CD8-positive, alpha-beta memory T cell (primary cell): ENCODE measurements at places on chromosomes 13 and 19. TPM values are rescaled to one million over a fixed set of nuclear protein-coding genes. Genes with fewer than 3 reads are reported as not detected.

ZNF85 gene
- 15.1 TPM for total RNA-seq

DNA sequence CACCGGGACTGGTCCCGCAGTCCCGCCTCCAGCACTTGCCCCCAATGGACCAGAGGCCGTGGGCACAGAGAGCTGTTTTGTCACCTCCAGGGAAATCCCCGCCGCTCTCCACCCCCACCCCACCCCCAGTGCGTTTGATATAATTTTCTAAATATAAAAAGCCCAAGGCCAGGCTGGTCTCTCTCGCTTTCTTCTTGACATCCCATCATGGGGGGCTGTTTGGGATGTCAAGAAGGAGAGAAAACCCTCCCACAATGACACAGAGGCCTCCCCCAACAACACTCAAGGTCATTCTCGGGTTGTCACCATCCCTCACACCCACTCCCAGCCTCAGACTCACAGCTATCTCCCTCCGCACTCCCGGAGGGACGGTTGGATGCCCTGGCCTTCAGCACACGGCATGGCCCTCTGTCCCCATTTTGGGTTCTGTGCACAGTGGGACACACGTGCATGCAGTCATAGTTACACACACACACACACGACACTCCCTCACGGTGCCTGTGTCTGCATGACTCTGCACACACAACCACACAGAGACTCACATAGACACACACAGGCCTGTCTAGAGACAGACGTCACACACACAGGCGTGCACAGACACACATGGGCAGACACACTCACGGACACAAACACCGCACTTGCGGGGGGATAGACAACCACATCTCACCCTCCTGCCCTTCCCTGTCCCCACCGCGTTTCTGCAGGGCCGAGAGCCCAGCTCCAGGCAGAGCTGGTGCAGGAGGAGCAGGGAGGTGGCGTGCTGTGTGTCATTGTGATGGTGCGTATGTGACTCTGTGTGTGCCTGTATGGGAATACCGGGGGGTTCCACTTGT is 4.8 kb upstream of the NFIC start:
- no peak for DNase-seq

DNA sequence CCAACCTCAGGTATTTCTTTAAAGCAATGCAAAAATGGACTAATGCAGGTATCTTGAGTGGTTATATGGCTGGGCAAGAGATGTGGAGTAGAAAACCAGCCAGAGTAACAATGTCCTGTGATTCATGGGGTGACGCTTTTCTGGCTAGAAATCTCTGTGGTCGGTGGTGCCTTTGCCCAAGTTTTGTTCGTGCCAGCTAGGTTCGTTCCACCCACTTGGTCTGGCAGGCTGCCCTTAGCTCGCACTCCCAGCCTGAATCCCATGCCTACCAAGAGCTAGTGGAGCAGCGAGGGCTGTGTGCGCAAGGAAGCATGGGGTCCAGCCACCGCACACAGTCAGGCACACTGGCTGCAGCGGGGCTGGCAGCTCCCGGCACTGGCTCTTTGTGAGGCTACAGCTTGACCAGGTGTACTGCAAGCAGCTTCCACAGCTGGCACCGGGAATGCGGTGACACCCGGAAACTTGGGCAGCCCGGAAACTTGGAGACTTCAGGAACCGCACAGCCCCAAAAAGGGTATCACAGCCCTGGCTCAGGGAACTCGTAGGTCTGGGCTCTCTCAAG is 349.6 kb upstream of the PCDH20 start:
- no peak for DNase-seq

DNA sequence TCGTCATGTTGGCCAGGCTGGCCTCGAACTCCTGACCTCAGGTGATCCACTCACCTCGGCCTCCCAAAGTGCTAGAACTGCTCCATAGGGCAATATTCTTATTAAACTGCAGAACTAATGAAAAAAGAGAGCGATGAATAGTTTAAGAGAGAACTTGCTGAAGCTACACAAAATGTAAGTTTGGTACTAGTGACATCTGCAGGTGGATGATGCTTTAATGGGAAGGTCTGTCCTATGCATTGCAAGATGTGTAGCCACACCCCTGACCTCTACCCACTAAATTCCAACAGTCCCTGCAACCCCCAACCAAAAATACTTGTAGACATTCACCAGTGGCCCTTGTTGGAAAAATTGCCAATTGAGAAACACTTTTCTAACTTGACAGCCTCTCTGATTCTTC is 117.8 kb downstream of the NALCN start:
- DNase-seq = no peak

DNA sequence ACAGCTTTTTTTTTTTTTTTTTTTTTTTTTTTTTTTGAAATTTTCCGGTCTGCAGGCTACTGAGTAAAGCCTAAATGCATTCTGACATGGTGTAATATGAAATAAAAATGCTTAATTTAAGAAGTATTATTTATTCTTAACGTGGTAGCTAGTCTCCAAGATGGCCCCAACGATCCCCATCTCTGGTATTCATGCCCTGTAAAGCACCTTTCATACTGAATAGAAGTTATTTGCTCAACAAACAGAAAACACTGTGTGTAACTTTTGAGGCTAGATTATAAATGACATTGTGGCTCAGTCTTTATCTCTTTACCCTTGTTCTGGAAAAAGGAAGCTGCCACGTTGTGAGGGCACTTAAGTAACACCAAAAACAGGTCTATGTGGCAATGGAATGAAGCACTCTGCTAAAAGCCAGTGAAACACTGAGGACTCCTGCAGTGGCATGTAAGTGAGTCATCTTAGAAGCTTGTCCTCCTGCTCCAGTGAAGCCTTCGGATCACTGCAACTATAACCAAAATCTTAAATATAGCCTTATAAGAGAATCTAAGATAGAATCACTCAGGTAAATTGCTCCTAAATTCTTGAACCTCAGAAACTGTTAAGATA is 128.7 kb downstream of the UGGT2 start:
- no peak for DNase-seq

DNA sequence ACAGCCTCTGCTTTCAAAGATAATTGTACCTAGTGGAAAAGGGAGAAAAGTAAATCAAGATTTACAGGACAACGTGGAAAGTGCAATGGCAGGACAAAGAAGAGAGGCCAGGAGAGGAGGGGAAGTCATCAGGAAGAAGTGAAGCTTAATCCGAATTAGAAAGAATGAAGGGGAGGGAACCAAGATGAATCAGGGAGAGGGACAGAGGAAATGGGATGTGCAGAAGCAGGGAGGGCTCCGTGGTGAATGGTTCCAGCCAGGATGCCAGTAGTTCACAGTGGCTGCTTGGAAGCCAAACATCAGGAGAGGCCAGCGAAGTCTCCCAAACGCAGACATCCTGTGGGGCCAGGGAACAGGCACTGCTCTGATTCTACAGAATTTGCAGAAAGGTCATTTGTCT is 144.4 kb downstream of the LIG4 start:
- DNase-seq = no peak

- DNase-seq = no peak
Measured at GRCh38 chr19:7729211-7729610, 2.7 kb downstream of the CLEC4G start.

DNA sequence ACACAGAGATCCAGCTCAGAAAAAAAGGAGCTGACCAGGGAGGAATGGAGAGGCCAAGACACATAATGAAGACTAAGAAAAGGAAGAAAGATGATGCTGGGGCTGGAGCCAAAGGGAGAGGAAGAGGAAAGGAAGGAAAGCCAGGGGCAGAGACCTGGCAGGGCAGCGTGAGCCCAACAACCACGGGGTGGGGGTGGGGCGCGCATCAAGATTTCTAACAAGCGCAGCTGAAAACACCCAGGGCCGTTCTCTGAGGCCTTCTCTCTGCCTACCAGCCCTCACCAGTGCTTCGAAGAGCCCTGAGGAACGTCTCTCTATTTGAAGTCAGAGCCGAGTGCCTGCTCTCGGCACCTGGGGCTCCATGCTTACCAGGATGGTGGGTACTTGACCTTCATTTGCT is 23.6 kb upstream of the POU2F2 start:
- DNase-seq = no peak

GJB6 gene
- total RNA-seq = 7.7 TPM

KL gene
- 0.20 TPM for total RNA-seq

CGB1 gene
- total RNA-seq = not detected

DNA sequence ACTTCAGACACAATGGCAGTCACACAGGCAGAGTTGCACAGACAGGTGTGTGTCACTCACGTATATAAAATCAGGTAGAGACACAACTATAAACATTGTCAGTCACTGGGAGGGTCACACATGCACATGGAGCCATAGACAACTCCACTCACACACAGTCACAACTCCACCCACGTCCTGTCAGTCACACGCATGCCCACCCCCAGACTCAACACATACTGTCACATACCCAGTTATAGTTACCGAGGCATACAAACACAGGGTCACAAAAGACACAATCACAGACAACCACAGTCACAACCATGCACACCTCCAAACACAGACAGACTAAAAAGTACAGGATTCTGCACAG is 1.5 kb downstream of the NUMBL start:
- no peak for DNase-seq

DNA sequence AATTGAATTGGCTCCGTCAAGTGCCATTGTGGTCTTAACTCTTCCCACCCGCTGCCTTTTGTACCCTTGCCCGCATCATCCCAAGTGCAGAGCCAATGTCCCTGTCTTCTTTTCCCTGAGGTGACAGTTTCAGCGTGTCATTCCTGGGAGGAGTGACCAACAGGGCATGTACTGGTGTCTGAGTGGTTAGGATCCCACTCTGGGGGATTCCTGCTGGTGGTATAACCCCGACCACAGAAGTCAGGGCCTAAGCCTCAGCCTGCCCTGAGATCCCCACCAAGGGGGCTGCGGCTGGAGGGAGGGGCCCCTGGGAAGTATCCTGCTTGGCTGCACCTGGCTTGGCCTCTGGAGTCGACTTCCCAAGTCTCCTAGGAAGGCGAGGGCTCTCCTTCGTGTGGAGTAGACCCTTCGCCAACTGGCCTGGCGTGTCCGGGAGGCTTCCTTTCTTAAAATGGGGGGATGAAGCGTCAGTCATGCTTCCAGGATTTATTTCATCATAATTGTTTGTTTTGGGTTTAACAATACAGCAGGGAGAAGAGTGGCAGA is 40.6 kb downstream of the NFIX start:
- no peak for DNase-seq

- no peak for DNase-seq
Measured at GRCh38 chr19:6739883-6740588, 556 bp downstream of the TRIP10 start.

- no peak for DNase-seq
Measured at GRCh38 chr19:39351537-39352064, 9.4 kb downstream of the SAMD4B start.

DNA sequence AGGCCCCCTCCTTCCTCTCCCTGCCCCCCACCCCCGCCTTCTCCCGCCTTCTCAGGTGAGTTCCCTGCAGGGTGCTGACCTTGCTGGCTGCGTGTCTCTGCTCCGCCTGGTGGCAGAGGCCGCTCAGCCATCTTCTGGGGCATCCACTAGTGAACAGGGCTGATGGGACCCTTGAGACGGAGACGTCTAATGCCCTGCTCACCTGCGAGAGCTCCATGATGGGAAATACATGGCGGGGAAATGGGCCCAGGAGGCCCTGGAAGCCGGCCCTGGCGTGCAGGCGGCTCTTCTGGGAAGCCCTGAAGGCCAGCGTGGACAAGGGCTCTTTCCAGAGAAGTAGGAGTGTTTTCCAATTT is 15.2 kb upstream of the F7 start:
- DNase-seq = no peak

- no peak for DNase-seq
Measured at GRCh38 chr13:98239162-98240076, 62.4 kb upstream of the RNF113B start.

KLK15 gene
- not detected for total RNA-seq

UHRF1 gene
- 218 TPM for total RNA-seq

C1QTNF9B gene
- total RNA-seq = not detected

- no peak for DNase-seq
Measured at GRCh38 chr13:30851697-30852096, 54.4 kb upstream of the MEDAG start.

PNMA8A gene
- total RNA-seq = 0.49 TPM

DNA sequence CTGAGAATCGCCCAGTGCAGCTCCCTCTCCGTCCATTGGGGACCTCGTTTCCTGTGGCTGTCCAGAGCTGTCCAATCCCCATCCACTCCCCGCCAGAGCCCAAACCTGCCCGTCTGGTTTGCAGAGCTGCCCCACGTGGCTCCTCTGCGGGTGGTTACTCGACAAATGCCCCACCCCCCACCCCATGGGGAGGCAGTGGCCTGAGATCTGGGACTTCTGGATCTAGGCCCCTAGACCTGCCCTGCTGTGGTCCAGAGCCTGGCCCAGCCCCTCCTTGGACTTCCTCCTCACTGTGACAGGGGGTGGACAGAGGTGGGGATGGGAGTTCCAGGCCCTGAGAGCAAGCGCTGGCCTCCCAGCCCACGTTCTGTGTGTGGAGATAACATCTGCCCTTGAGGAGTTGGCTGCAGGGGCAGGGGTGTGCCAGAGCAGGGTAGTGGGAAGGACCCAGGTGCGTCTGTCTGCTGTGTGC is 29.1 kb downstream of the PAK4 start:
- DNase-seq = no peak

- no peak for DNase-seq
Measured at GRCh38 chr19:4585556-4585955, 26.1 kb upstream of the SEMA6B start.

DNA sequence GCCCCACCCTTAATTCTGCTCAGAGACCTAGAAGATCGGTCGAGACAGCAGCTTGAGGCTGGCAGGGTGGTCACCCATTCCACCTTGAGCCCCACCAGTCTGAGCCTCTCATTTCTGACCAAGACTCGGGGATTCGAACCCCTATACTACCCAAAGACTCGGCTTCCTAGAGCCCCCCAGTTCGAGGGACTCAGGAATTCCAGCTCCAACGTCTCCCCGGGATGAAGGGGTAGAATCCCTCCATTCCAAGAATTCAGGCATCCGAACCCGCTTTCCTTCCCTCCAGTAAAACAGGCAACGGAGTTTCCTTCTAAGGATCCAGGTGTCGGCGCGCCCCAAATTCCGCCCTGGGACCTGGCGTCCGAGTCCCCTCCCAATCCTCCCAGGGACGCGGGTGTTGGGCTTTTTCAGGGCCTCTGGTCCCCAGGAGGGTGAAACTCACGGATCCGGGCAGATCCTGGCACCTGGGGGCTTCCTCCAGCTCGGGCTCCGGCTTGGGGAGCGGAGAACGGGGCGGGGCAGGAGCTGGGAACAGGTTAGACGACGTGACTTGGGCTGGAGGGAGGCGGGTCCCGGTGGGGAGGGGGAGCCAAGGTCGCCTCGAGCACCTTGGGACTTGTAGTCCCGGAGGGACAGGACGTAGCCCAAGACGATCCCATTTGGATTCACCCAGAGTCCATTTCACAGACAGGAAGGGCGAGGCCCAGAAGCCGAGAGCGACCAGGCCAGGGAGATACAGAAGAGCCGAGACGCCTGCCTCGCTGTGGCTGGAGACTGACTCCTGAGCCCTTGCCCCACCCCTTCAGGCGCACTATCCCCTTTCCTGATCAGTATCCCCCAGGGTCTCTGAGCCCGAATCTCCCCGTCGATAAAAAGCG is at the start of gene PPP1R13L:
Gene PPP1R13L (minus strand): TSS at position 513 of the 878 bp plus-strand sequence. CDS start 6,751 bp downstream, outside the sequence.
- peak; percentile 57 for DNase-seq

DNA sequence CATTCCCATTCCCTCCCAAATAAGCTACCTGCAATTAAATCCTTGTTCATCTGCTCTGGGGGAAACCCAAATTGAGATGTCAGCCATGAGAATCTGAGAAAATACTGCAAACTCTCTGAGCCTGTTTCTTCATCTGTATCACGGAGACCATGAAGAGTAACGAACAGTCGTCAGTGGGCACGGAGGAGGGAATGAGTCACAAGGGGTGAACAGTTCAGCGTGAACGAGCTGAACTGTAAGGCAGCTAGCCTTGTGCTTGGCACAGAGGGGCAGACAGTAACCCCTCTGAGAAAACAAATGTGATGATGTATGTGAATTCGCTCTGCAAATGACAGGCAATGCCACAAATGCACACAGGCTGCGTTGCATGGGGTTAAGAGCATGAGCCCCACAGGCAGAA is 288.7 kb downstream of the FOXO1 start:
- DNase-seq = no peak

ZNF573 gene
- 16.5 TPM for total RNA-seq
